CD4-positive, alpha-beta T cell treated with Interleukin-2 at 100 ng/mL for 4 hours (primary cell): ENCODE measurements at places on chromosomes 6 and 20.

GRCh38 chr6:101402622-101403031 lies 9.1 kb downstream of the GRIK2 start:
- no peak for DNase-seq

- no peak for DNase-seq
These were observed 7.9 kb upstream of the CPNE5 start for GRCh38 chr6:36847152-36847551.

GRCh38 chr6:127073222-127073621 lies 45.2 kb upstream of the RSPO3 start:
- DNase-seq = no peak

DNA sequence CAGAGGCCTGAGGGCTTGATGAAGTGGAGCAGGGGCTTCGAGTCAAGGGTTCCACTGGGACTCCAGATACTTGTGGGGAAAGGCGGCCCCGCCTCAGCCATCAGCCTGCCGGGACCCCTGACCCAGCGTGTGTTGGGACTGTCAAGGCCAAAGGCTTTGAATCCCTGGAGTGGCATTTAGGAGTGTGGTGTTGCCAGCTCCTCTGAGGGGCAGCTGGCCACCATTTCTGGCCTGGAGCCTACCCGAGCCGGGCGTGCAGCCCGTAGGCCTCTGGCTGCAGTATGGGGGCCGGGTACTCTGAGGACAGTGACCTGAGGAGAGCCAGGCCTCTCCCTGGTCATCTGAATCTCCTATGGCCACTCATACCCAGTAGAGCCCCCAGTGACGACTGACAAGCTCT lies 40.0 kb downstream of the RRBP1 start:
- DNase-seq = no peak

- DNase-seq = no peak
These were observed 452.1 kb upstream of the PLCB4 start for GRCh38 chr20:8616792-8617191.

GRCh38 chr20:16615199-16615598 lies 42.0 kb upstream of the KIF16B start:
- no peak for DNase-seq
